ENCODE measurements at places on chromosomes 12 and 14.

GRCh38 chr12:3442397-3442796, 48.6 kb upstream of the PRMT8 start:
- no peak for DNase-seq

GRCh38 chr12:82803201-82803600, 116.5 kb downstream of the TMTC2 start:
- DNase-seq, result no peak

DNA sequence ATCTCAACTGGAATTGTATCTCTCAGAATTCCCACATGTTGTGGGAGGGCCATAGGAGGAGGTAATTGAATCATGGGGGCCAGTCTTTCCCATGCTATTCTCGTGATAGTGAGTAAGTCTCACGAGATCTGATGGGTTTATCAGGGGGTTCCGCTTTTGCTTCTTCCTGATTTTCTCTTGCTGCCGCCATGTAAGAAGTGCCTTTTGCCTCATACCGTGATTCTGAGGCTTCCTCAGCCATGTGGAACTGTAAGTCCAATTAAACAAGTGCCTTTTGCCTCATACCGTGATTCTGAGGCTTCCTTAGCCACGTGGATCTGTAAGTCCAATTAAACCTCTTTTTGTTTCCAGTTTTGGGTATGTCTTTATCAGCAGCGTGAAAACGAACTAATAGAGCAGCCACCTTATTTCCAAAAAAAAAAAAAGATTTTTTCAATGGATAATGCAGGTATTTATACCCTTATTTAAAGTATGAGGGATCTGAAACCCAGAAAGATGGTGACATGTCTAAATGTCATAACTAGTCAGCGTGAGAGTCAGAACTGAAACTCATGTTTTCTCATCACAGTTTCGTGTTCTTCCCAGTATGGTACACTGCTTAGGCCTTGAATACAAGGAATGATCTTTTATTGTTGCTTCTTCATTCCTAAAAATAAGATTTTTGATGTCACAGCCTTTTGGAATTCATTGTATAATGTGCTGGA, 89.6 kb downstream of the ERC1 start:
- DNase-seq, result no peak

- DNase-seq, result no peak
These were observed 5.9 kb downstream of the ZBTB42 start for GRCh38 chr14:104806625-104807465.

GRCh38 chr12:104479123-104479662, 22.4 kb downstream of the CHST11 start:
- DNase-seq, result no peak

DNA sequence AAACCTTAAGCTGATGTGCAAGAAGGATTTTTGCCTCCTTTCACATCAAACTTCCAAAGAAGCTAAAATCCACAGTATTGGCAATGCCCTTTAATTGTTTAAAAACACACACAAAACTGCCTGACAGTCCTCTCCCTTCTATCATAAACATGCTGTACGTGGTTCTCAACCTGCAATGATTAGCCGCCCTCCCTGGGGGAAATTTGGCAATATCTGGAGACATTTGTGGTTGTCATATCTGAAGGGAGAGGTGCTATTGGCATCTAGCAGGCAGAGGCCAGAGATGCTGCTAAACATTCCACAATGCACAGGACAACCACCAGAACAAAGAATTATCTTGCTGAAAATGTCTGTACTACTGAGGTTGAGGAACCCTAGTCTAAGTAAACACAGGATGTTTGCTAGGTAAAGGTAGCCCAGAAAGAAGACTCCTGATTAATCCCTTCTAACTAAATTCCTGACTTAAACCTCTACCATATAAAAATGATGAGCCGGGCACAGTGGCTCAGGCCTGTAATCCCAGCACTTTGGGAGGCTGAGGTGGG, 1.2 kb downstream of the ACOT6 start:
- DNase-seq, result no peak

GRCh38 chr14:102554821-102555819, 37.3 kb upstream of the RCOR1 start:
- peak; percentile 31 for DNase-seq

All from fibroblast of skin of abdomen (primary cell).